Inflammatory macrophage treated with lipopolysaccharide for 4 hours (primary cell): ENCODE measurements at places on chromosomes 6 and 20.
A peak's percentile ranks its signal among the peaks of the same experiment; 100 is the strongest.

DNA sequence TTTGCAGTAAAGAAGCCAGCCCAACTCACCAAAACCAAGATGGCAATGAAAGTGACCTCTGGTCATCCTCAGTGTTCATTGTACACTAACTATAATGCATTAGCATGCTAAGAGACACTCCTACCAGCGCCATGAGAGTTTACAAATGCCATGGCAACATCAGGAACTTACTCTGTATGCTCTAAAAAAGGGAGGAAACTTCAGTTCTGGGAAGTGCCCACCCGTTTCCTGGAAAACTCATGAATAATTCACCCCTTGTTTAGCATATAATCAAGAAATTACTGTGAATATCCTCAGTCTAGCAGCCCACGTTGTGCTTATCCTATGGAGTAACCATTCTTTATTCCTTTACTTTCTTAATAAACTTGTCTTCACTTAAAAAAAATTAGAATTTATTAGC is 19.4 kb upstream of the TRERF1 start:
- DNase-seq: no peak

GRCh38 chr6:160337991-160338390 is 10.2 kb upstream of the SLC22A3 start:
- no peak for DNase-seq

DNA sequence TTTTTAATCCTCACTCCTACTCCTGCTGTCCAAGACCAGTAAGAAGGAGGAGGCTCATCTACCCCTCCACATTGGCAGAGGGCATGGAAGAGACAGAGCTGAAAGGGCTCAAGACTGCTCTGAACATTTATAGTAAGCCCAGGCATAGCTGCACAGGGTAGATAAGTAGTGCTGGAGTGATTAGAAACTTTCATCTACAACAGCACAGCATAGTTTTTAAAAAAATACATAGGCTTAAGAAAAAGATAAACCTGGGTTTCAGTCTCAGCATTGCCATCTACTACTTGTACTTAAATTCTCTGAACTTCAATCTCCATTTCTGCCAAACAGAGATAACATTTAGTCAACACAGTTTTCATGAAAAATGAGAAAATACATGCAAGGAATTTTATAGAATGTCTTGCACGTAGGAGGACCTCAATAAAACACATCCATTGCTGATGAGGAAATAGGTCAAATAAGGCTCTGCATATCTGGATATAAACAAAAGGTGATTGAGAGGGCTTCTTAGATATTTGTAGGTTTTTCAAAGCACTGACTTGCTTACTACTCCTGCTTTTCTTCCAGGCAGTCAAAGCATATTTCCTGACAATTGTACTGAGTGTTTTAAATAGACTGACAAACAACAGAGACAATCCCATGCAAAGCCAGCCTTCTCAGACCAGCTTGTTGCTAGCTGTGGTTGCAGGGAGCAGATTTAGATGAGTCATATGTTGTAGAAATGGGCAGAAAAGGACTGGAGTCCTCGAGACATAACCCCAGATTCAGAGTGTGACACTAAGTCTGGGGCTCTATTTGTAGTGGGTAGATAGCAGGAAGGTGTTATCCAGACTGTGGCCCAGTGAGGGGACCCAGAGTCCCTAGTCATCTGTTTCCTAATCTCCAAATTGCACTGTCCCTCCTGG is 107.4 kb upstream of the TAB2 start:
- DNase-seq: peak; percentile 65

GRCh38 chr20:63178446-63178820 is 37.5 kb downstream of the YTHDF1 start:
- DNase-seq: no peak

GRCh38 chr6:4981761-4982160 is 22.1 kb downstream of the RPP40 start:
- DNase-seq: no peak

- no peak for DNase-seq
These were observed 4.6 kb downstream of the MAP3K5 start for GRCh38 chr6:136787726-136788068.

DNA sequence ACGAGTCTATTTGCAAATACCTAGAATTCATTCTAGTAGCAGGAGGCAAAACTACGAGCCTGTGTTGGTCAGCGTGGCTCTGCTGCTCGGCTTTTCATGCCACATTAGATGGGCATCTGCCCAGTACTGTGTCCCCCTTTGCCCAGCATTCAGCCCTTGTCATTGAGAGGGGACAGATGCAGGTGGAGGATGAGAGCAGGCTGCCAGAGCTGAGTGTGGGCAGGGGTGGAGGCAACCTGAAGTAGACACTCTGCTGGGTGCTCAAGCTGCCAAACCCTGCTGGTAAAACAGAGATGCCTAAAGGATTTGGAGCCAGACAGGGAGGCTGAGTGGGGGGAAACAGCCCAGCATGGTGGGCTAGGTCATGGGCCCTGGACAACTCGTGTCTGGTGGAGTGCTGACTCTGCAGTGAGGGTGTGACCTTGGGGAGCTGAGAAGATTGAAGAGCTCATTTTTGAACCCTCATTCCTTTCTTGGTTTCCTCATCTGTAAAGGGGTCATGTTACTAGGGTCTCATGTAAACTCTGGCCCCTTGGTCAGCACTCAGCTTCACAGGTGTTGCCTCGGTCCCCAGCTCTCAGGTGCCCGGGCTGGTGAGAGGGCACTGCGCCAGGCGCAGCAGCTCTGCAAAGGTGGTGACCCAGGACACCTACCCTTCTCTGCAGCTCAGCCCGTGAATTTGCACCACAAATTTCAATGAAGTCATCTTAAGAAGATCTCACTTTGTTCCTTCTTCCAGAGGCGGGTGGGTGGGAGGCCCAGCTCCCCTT is 64.2 kb upstream of the BHLHE23 start:
- DNase-seq: no peak

DNA sequence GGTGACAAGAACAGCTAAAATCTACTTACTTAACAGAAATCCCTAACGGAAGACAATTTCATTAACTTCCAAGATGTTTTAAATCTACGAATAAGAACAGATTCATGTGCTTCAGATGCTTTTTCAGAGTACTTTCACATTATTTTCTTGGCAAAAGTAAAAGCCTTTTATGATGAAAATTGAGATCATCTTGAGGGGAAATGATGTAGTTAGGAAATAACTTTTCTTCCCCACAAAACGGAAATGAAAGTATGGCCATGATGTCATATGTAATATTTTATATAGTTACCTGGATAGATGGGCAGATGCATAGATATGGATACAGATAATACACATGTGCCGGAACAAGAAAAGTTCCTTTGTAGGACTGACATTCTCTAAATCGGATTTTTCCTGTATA is 32.8 kb downstream of the SASH1 start:
- DNase-seq: peak; percentile 53

DNA sequence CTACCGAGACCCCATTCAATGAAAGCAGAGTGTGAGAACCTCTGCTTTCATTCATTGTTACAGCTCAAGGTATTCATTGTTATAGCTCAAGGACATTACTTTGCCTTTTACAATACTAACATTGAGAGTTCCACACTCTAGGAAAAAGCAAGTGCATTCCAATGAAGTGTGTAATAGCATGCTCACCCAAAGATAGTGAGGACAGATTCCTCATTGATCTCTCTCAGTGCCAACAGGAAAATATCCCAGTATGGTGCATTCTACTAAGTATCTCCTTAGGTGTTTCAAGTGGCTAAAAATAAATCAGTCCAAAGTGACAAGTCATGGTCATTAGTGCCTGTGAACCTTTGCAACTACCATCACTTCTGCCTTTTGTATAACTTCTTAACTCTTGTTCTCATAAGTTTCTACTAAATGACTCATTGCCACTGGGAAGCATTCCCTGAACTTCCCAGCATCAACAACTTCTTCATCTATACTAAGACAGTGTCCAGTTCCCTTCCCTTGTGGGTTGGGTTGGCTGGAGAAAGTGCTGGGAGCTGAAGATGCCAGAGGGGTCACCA is 140.7 kb upstream of the STXBP5 start:
- DNase-seq: no peak

GRCh38 chr6:10112871-10113549 is 301.9 kb downstream of the TFAP2A start:
- DNase-seq: no peak

DNA sequence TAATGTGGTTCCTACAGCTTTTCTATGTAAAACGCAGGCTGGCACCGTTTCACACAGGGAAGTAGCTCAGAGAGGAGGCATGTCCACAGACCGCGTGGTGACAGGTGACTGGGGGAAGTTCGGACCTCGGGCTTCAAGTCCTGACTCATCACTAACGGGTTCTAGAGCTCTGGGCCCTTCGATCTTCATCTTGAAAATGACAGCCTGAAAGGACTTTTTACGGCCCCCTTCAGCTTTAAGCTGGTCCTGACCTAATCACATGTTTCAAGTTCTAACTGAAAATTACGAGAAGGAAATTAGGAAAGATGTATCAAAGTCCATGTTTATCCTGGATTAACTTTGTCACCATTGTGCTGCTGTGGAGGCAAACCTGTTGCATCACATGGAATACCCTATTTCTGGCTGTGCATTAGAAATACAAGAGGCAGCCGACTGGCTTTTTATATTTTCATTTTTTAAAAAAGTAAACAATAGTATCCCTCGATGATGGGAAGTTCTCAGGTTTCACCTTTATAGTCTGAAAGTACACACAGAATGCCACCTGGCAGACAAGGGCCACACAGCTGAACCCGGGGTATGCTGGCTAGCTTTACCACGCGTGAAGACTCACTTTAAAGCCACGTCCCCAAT is 2.0 kb downstream of the MAN1A1 start:
- peak; percentile 72 for DNase-seq

GRCh38 chr6:37155394-37156312 is 14.3 kb upstream of the PIM1 start:
- no peak for DNase-seq

DNA sequence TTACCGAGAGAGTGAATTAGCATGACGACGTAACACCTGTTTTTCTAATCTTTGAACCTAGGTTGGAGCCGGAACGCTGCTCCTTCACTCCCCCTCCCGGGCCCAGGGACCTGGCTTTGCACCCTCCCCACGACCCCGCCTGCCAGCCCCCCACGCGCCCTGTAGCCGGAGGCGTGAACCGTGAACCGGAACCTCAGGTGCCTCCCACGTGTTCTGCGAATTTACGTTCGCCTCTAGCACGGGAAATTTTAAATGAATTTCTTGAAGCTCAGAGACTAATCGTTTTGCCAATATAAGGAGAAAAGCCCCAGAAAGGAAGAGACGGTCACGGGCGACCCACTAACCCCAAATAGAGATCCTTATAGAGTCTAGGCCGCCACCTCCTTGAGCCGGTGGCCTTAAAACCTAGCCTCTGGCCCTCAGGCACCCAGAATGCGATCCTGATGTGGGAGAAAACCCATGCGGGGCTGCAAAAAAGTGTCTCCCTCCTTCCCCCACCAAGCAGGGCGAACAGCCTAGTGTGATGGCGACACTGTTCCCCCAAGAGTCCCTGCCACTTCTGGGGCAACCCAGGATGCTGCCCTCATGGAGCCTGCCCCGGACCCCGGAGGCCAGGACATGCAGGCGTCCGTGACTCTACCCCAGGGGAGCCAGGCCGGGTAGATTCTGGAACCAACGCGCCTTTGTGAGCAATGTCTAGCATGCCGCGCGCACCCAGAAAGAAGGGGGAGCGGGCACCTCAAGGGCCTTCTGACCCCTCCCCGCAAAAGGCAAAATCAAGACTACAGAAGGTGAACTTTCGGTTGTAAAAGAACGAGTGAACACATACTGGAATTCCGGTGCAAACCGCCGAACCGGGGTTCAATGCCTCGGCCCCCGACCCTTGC is 2.7 kb upstream of the SIM1 start:
- DNase-seq: no peak

GRCh38 chr6:55729665-55730064 is 145.7 kb downstream of the BMP5 start:
- DNase-seq: no peak

DNA sequence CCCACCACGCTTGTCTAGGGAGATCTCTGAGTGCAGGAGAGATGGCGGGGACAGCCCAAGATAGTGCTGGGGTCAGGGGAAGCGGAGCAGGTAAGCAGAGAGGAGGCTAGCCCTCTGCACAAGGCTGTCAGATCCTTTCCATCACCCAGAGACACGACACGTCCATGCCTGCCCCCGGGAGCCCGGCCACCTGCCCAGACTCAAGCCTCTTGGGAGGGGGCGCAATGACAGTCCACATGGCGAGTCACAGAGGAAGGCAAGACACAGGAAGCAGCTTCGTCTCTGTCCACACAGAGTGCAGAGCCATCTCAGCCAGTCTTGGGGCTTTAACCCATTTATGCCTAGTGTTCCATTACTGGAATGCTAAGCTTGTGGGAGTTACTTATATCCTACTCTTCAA is 78.4 kb downstream of the PREX1 start:
- DNase-seq: no peak

GRCh38 chr20:884983-885952 is 30.9 kb downstream of the ANGPT4 start:
- DNase-seq: no peak

DNA sequence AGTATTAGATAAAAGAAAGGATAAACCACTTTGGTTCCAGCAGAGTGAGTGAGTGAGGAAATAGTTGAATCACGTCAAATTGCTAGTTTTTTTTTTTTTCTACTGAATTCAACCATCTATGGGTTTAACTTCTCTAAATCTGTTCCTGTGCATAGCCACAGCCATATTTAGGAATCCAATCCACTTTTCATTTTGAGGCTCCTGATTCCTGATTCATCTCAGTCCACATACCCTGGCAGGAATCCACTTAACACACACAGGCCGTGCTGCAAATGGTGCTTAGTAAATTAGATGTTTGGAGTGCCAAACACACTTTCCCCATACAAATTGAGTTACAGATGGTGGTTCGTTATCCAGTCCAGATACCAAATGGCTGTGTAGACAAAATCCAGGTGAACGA is 220.3 kb downstream of the ALDH8A1 start:
- no peak for DNase-seq

DNA sequence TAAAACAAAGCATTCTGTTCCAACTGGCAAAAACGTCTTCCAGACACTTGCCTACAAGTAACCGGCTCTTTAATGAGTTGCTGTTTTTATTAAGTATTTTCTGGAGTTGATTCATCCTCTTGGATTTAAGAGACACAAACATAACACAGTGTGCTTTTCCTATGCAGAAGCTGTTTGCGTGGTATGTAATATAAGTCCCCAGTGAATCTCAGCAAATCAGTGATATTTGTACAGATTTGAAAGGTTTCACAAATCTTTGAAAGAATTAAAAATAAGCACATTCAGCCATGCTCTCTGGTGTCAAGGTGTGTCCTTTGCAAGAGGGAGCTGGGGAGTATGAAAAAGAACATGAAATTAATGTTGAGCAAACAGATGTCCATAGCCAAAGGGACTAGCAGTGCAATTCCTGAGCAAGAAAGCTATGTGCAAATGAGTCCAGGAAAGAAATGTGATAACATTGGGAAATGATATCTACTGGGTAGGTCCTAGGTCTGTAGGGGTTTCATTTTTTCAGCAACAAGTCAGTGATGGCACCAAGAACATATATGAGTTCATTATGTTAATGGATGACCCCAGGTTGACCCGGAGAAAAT is 170.1 kb upstream of the PHACTR1 start:
- no peak for DNase-seq

DNA sequence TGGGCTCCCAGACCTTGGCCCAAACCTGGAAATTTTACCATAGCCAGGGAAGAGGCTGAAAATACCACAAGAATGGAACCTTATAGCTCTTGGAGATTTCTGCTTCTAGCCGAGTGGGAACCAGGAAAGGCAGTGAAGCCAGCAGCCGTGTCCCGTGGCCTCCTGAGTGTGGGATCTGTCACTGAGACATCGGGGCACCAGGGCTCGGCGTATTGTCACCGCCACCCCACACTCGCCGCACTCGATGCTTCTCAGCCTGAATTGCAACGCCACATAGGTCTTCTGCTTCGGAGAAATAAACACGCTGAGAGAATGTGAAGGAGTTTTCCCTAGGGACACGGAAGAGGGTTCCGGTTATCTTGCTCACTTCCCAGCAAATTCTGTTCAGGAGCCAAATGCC is 61.5 kb downstream of the DLL1 start:
- no peak for DNase-seq
